ENCODE measurements at places on chromosomes 7 and 10. TPM values are rescaled to one million over a fixed set of nuclear protein-coding genes. Genes with fewer than 3 reads are reported as not detected.

Gene ANKMY2
- total RNA-seq, result 16.4 TPM

Gene BMS1
- total RNA-seq, result 13.9 TPM

Gene PAX4
- total RNA-seq, result not detected

Gene AMZ1
- total RNA-seq, result not detected

Gene CTAGE4
- 1.5 TPM for total RNA-seq

Gene CTTNBP2
- 5.5 TPM for total RNA-seq

Gene CNPY1
- total RNA-seq, result not detected

Gene SCART1
- total RNA-seq, result 1.3 TPM

All from sigmoid colon (tissue), 7 donors.